Aorta (tissue), 5 donors: ENCODE measurements at places on chromosomes 3 and 15. TPM values are rescaled to one million over a fixed set of nuclear protein-coding genes. Genes with fewer than 3 reads are reported as not detected.

VGLL3 gene
- 49.8 TPM for total RNA-seq

SEMA3F gene
- 39.2 TPM for total RNA-seq

KBTBD12 gene
- total RNA-seq, result 7.6 TPM

SLC9C1 gene
- total RNA-seq, result 0.81 TPM

SLC2A2 gene
- not detected for total RNA-seq

SEMA3B gene
- 57.4 TPM for total RNA-seq

RBP2 gene
- not detected for total RNA-seq

GRCh38 chr3:40310705-40311104, 1.2 kb downstream of the EIF1B start:
- peaks cover 3% of the 10 kb centered on the region for H3K36me3 ChIP-seq
- H3K4me1 ChIP-seq, result no peaks in the 10 kb centered on the region
- no peak overlapping the region for H3K27ac ChIP-seq
- H3K4me3 ChIP-seq, result peak overlapping the region; percentile 94
- DNase-seq, result no peak

DNA sequence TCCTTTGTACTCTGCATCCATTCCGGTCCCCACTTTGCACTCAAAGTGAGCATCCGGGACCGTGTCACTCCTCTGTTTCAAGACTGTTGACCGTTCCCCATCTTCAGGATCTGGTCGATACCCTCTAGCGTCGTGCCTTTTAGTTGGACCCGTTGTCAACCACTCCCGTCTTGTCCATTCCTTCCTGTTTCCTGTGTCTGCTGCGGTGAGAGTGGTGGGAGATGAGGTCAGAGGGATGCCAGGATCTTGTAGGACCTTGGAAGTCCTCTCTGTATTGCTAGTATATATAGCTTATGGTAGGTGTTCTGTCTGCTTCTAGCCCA, 624 bp downstream of the BRK1 start:
- H3K36me3 ChIP-seq, result no peaks in the 10 kb centered on the region
- H3K27me3 ChIP-seq, result no peaks in the 10 kb centered on the region
- no peaks in the 10 kb centered on the region for H3K4me1 ChIP-seq

DNA sequence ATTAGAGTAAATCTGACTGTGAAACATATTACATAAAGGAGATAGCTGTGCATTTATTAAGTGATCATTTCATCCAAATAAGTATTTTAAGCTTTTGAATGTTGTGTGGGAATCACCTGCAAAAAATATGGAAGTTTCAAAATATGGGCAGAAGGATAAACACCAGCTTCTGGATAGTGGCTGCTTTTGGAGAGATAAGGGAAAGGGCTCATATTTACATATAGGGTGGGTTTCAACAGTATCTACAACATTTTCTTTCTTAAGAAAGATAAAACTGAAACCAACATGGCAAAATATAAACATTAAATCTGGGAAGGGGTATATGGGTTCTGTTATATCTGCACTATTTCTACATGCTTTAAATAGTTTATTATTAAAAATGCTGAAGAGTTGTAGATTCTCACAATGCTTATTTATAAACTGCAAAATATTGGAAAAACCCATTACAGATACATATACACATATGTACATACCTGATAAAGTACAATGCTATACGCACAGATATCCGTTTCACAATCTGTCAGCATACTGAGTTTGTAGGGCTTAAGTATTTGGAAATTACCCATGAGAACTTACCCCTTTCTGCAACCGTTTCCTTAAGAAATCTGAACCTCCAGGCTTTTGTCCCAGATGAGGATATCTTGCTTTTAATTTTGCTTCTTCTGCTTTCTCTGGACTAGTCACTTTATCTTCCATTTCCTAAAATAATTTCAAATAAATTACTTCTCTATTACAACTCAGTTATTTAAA, 12.1 kb downstream of the ARPP19 start:
- DNase-seq, result no peak
- peaks cover 1% of the 10 kb centered on the region for H3K36me3 ChIP-seq
- no peaks in the 10 kb centered on the region for H3K4me1 ChIP-seq
- no peaks in the 10 kb centered on the region for H3K27me3 ChIP-seq
- H3K27ac ChIP-seq, result no peak overlapping the region
- no peak overlapping the region for H3K4me3 ChIP-seq

GRCh38 chr3:39192490-39193092, at the start of gene XIRP1:
XIRP1 (minus strand) TSS chr3:39192595; CDS start chr3:39189445, 3,150 bp downstream.
- no peaks in the 10 kb centered on the region for H3K27me3 ChIP-seq
- no peaks in the 10 kb centered on the region for H3K4me1 ChIP-seq
- no peaks in the 10 kb centered on the region for H3K36me3 ChIP-seq
- H3K27ac ChIP-seq, result no peak within 1 kb of the TSS

- H3K4me1 ChIP-seq, result no peaks in the 10 kb centered on the region
- DNase-seq, result no peak
Observed at GRCh38 chr15:83526319-83526718, 79.2 kb downstream of the SH3GL3 start.

DNA sequence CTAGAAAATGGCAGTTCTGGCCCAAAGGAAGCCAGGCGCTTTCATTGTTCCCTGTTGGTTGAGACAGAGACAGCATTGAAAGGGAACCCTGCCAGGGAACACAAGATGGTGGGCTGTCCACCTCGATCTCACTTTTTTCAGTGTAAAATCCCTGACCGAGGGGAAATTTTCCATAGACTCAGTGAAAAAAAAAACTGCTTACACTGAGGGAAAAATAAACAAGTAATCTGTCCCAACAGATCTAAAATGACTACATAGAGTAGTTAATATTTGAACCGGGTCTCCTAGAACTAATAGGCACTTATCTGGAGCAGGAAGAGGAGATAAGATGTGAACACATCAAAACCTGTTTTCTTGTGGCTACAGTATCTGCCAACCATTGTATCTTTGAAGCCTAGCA, 763.4 kb upstream of the GOLIM4 start:
- no peak for DNase-seq
- no peak overlapping the region for H3K27ac ChIP-seq
- no peaks in the 10 kb centered on the region for H3K36me3 ChIP-seq

DNA sequence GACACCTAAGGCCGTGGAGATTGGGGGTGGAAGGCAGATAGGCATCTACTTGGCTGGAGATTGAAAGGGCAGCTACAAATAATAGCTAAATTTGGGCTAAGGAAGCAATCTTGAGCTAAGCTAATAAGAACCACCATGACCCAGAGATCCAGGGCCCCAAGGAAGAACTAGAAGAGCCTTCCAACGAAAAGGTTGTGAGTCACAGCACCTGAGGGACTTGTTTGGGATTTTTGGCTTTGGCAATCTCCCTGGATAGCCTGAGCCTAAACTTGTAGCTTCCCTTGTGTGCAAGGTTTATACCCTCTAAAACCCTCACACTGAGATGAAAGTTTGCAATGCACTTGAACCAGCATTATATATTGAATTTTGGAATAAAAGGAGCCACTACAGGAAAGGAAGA, 364.0 kb upstream of the IL12A start:
- no peaks in the 10 kb centered on the region for H3K27me3 ChIP-seq
- H3K27ac ChIP-seq, result no peak overlapping the region
- no peak overlapping the region for H3K4me3 ChIP-seq
- no peak for DNase-seq
- peaks cover 3% of the 10 kb centered on the region for H3K4me1 ChIP-seq
- no peaks in the 10 kb centered on the region for H3K36me3 ChIP-seq

DNA sequence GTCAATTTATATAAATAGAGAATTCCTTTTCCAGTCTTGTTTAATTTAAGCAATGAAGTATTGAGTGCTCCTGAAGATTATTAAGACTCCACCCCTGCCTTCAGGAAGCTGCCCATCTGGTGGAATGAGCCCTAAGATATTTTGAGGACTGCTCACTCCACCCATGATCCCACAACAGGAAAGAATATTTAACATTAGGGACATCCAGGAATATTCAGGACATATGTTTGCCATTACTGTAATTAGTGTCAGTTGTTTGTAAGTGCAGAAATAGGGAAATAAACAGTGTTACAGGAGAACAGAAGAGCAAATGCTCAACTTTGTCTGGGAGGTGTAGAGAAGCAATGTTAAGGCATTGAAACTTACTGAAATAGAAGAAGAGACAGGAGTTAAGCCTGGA, 375.0 kb downstream of the ROBO2 start:
- no peak overlapping the region for H3K27ac ChIP-seq
- H3K4me3 ChIP-seq, result no peak overlapping the region
- no peaks in the 10 kb centered on the region for H3K27me3 ChIP-seq
- no peaks in the 10 kb centered on the region for H3K4me1 ChIP-seq

- peak overlapping the region; percentile 71 for H3K27ac ChIP-seq
- H3K4me3 ChIP-seq, result peak overlapping the region; percentile 77
- H3K27me3 ChIP-seq, result no peaks in the 10 kb centered on the region
- no peaks in the 10 kb centered on the region for H3K36me3 ChIP-seq
- peak; percentile 96 for DNase-seq
Observed at GRCh38 chr3:48472923-48473616, 26.5 kb downstream of the ATRIP start.

DNA sequence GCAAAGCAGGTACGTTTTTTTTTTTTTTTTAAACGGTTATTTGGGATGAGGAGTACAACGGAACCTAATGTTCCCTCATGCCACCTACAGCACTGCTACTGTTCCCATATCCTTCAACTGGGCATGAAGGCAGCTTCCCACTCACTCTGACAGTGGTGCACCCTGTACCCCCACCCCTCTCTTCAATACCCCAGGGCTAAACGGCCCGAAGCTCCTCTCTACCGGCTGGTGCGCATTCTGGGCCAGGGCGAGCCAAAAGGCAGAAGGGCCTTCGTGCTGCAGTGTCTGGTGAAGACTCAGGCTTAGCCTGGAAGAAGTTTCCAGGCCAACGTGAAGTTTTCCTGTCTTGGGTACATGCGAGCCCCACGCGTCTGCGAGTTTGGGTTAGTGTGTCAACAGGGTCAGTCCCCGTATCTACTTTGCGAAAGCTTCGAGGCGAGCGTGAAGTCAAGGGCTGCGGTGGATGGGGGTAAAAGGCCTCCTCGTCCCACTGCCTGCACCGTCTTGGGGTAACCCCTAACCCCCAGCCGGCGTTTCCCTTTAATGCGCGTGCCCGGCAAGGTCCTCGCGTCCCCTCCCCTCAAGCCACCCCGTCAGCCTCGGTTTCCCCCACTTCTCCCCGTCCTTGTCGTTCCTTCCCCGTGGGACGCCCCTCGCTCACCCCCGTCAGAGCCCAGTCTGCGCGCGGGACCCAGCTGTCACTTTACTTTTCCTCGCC, 765 bp upstream of the UBE2E2 start:
- H3K27me3 ChIP-seq, result no peaks in the 10 kb centered on the region
- H3K27ac ChIP-seq, result no peak overlapping the region
- H3K4me1 ChIP-seq, result no peaks in the 10 kb centered on the region
- no peak for DNase-seq
- no peaks in the 10 kb centered on the region for H3K36me3 ChIP-seq
